ENCODE measurements at places on chromosomes 3 and 15.

DNA sequence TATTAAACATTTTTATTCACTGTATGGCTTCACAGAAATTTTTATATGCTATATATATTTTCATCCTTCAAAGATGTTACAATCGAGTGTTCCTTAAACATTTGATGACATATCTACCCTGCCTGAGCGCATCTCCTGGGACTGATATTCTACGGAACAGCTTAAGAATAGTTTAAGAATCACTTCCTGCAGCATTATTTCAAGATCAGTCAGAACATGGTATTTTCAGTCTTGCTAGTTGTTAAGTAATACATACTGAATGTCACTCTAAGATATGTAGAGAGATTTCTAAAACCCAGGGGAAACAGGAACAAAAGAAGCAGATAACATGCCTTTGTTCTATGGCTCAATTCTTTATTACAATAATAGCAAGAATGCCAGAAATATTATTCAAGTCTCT, 8.7 kb downstream of the COL8A1 start:
- no peak for DNase-seq

GRCh38 chr15:99719096-99719541, 14.1 kb downstream of the LYSMD4 start:
- no peak for DNase-seq

DNA sequence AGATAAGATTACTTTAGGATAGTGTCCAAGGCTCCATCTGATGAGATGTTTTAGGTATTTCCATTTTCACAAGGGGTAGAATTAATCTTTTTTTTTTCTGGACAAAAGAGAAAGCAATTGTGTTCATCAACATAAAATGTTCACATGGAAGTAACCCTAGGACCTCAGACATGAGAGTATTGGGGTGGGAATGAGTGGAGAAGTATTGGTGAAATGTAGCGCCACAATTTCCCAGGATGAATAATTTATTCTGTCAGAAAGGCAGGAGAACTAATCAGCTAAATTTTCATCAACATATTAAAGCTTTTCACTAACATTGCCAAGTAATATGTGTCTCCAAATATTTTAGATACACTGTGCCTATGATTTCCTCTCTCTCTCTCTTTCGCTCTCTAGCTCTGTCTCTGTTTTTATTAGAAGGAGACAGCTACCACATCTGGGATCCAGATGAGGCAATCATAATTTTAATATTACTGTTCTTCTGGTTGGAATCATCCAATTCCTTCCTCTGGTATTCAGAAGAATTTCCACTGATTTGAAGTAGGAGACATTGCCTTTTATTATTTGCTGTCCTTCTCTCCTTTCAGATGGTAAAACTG, 21.6 kb upstream of the ZNF280D start:
- no peak for DNase-seq

DNA sequence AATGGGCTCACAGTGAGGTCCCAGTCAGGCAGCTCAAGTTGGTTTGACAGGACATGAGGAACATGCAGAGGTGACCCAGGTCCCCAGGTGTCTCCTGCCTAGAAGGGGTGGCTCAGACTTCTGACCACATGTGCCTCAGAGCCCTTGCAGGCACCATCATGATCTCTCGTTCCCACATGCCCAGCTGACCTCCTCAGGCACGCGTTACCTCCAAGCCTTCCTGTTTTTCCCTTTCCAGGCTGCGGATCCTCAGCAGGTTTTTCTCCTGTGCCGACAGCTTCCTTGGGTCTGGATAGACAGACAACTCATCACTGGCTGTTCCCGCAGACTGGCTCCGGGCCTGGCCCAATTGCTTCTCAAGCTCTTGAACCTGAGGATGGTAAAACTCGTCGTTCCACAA, 30.4 kb downstream of the CCDC13 start:
- no peak for DNase-seq

- no peak for DNase-seq
These were observed 45.5 kb downstream of the PCSK6 start for GRCh38 chr15:101444015-101444414.

- no peak for DNase-seq
These were observed 45.3 kb upstream of the VPS8 start for GRCh38 chr3:184766555-184767261.

DNA sequence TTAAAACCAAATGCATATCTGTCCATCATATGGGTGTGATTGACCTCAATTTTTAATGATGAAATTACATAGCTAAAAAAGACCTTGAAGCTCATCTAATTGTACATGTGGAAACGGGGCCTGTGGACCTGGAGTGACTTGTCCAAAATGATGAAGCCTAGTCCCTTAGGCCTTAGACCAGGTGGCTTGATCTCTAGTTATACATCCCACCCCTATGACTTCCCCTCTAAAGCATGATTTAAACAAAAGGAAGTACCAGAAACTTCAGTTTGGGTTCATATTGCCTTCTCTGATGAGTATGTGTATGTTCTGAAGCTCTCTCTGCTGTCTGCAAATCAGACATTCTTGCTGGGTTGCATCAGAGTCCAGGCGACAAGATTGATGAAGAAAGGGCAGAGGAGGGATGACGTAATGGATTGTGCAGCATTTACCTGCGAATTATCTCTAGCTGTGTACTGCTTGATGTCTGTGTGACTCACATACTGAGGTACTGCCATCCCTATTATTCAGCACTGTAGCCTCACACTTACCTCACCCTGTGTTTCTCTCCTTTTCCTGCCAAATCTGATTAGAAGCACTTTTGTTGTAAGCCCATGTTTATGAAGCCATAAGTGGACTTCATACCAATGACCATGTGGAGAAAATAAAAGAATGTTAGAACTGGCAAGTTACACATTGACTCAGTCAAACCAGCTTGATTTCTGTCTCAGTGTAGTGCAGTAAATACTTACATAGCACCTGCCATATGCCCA, 111.5 kb downstream of the FILIP1L start:
- DNase-seq = no peak

Data from stimulated activated naive CD8-positive, alpha-beta T cell treated with anti-CD3 and anti-CD28 coated beads, Interleukin-15, Interleukin-2, amounts not matched to agents 100 U/mL and 50 U/mL, for 24 hours (primary cell).